ENCODE measurements at places on chromosomes 3 and 15. TPM values are rescaled to one million over a fixed set of nuclear protein-coding genes. Genes with fewer than 3 reads are reported as not detected.

FGD5 gene
- not detected for total RNA-seq

NTRK3 gene
- total RNA-seq: not detected

IL20RB gene
- total RNA-seq: 1.5 TPM

NR2E3 gene
- not detected for total RNA-seq

NT5DC2 gene
- 9.5 TPM for total RNA-seq

MESP2 gene
- total RNA-seq: 0.40 TPM

PTX3 gene
- total RNA-seq: not detected

SNTN gene
- total RNA-seq: not detected

CEMIP gene
- total RNA-seq: 0.51 TPM

RPUSD3 gene
- 55.7 TPM for total RNA-seq

CYP1A2 gene
- not detected for total RNA-seq

DNA sequence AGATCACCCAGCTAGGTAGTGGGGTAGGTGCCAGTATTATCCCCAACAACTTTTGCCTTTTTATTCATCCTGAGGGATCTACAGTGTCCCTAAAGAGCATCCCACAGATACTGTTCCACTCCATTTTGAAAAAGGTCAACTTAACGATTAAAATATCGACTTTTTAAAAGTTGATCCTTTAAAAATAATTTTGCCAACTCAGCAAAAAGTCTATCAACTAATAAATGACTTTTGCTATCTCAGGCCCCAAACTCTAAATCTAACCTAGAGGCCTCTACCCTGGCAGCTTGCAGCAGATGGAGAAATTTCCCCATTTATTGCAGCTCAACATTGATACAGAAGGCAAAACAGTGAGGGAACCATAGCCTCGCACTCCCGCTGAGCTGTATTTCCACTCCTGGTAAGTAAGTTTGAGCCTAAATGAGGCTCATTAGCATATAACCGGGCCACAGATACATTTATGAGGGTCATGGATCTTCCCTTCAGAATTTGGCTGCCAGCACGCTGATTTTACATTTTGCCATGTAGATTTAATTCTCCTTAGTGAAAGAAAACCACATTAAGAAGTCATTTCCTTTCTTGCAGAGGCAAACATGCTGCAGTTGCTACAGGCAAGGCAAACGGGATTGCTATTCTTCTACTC, 704.1 kb upstream of the CFAP20DC start:
- no peak for DNase-seq

- no peak for DNase-seq
These were observed 252.8 kb downstream of the CLSTN2 start for GRCh38 chr3:140187656-140188221.

- DNase-seq: no peak
These were observed 536 bp downstream of the SNAPC5 start for GRCh38 chr15:66496951-66497501.

- DNase-seq: no peak
These were observed 151.4 kb upstream of the BCL6 start for GRCh38 chr3:187896646-187897045.

DNA sequence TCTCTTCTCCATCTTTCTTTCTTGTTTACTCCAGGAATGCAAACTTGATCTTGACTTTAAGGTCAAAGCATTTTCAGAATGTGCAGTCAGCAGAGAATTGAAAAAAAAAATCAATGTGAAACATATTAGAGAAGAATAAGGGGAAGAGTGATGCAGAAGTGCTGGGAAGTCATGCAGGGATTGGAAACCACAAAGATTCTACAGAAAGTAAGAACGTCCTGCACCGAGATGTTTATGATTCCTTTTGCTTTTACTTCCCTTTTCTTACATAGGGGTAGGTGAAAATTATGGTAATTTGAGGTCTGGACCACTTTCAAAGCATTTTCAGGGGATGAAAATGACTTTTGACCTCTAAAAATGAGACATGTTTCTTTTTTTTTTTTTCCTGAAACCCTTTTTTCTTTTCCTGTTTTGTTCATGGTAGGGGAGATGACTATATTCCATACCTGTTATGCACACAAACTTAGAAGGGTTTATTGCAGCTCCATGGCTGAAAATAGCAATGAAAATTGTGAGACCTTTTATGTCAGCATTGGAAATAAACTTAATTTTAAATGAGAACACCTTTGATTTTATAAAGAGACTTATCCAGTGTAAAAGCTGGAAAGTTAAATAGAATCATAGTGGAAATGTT, 623.5 kb upstream of the TBL1XR1 start:
- DNase-seq: no peak

DNA sequence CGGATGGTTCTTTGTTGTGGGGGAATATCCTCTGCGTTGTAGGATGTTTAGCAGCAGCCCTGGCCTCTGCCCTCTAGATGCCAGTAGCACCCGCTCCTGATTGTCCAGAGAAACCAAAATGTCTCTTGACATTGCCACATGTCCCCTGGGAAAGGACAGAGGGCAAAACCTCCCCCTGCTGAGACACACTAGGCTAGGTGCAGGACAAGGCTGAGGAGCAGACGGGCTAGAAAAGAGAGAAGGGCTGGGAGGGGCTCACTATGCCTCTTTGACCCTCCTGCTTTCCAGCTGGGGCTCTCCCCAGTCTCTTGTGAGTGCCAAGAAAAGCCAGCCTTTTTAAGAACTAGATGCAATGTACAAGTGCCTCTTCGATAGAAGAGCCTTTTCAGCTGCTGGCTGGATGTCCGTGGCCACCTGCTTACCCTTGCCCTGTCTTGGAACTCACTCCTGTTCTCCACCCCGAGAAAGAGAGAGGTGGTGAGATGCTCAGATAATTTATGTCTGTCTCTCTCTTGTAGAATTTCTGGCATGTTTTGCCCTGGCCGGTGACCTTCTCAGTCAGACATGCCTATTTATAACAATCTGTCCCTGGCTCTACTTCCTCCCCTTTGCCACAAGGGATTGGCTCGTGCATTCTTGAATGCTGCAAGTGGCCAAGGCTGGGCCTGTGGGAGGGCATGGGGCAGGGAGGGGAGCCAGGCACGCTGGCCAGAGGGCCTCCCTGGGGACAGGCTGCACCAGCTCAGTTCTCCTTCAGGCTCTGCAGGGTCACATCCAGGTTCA, 142.6 kb downstream of the RPLP1 start:
- no peak for DNase-seq

DNA sequence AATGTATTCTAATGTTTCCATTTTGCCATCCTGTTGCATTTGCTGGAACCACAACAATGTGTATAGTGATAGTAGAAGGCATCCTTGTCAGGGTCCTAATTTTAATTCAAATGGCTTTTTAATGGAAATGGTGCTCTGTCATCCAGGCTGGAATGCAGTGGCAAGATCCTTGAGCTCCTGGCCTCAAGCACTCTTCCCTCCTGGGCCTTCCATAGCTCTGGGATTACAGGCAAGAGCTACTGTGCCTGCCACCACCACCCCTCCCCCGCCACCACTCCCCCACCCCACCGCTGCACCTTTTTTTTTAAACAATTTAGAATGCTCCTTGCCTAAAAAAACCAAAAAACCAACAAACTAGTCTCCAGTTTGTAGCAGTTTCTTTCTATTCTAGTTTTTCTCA, 15.2 kb upstream of the IQCF6 start:
- DNase-seq: no peak

GRCh38 chr3:152128356-152128755, 140.4 kb upstream of the MBNL1 start:
- no peak for DNase-seq

GRCh38 chr15:87537295-87537694, 719.2 kb downstream of the NTRK3 start:
- no peak for DNase-seq

DNA sequence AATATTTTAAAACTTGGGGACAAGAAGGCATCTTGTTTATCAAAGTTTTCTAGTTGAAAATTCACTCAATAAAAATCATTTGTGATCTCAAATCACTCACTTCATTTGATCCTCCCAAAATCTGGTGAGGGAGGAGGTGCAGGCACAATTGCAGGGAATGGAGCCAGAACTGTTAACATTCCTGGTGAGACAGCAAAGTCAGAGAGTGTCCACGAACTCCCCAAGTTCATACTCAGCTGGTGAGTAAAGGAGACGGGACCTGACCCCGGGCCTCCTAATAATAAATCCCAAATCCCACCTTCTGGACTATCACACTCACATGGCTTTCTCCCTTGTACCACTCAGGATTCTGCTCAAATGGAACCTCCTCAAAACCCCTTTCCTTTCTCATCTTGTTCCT, 252.3 kb upstream of the LRTM1 start:
- DNase-seq: no peak

DNA sequence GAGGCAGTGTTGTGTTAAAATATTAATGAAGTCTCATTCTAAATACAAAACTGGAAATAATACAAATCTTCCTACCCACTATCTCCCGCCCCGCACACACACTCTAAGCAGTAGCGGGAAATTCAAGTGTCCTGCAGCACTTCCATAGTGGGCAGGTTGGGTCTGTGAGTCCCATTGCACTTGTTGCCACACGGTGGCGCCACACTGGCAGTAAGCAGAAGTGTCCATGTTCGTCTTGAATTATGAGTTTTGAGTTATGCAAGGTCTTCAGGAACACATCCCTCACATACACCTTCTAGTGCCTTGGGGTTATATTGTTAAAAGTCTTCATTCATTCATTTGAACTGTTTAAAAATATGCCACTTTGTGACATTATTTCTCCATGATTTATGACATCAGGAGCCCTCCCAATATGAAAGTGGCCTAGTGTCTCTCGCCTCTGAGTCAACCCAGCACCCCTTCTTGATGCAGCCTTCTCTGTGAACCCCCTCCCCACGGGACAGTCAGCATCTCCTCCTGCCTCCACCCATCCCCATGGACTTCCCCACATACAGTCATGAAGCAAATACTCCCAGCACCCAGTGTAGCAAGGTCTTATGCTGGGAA, 17.6 kb upstream of the CCDC174 start:
- DNase-seq: no peak

- DNase-seq: no peak
These were observed 643.0 kb upstream of the GOLIM4 start for GRCh38 chr3:168738527-168739325.

- DNase-seq: no peak
These were observed 31.7 kb downstream of the SYNPR start for GRCh38 chr3:63309768-63310167.

DNA sequence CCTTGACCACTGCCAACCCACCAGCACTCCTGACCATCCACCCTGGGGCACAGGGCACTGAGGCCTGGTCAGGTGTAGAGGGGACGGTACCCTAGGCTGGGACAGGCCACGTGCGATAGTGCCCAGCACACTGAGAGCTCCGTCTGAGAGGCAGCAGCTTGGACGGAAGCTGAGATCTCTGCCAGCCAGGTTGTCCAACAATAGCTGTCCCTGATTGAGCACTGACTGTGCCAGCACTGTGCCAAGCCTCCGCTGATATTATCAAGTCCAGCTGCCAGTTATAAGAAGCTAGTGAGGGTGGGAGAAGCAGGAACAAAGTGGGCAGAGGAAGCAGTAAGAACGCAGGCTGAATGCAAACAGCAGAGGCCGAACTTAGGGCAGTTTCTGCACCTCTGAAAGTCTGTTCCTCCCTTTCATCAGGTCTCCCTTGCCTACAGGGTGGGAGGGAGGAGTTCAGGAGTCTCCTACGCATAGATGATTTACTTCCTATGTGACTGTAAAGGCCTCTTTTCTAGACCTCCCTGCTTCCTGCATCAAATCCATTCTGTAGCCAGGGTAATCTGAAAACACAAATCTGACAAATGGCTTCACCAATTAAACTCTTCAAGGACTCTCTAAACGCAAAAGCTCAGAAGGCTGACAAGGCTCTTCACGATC, 29.7 kb downstream of the MRPS11 start:
- no peak for DNase-seq

GRCh38 chr3:105862217-105862616, 6.6 kb downstream of the CBLB start:
- no peak for DNase-seq

DNA sequence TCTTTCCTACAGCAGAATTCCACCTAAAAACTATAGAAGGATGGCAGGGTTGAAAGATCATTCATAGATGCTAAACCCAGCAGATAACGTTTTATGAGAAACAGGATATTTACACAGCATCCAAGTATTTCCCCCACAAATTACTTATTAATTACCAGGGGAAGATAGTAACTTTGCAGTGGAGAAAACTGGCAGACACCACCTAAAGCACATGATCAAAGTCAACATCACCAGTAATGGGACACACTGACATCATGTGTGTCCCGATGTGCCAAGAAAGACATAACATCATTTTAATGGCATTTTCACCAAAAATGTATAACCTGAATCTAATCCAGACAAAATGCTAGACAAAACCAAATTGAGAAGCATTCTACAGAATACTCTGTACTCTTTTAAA, 220.4 kb upstream of the THBS1 start:
- DNase-seq: no peak

GRCh38 chr3:193788189-193788991, 195.4 kb downstream of the OPA1 start:
- peak; percentile 36 for DNase-seq

DNA sequence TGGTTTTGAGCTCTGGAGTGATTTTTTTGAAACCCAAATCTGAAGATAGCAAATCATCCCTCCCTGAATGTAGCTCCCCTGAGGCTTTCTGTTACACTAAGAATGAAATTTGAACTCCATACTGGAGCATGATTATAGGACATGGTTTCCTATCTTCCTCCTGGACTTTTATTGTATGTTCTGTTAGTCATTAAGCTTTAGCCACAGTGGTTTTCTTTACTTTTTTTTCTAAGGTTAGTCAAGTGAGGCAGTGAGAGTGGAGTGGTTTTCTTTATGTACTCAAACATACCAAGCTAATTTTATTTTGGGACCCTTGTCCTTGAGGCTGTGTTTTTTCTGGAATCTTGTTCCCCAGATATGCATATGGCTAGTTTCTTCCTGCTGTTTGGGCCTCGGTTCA, 55.2 kb upstream of the FRMD4B start:
- DNase-seq: no peak

DNA sequence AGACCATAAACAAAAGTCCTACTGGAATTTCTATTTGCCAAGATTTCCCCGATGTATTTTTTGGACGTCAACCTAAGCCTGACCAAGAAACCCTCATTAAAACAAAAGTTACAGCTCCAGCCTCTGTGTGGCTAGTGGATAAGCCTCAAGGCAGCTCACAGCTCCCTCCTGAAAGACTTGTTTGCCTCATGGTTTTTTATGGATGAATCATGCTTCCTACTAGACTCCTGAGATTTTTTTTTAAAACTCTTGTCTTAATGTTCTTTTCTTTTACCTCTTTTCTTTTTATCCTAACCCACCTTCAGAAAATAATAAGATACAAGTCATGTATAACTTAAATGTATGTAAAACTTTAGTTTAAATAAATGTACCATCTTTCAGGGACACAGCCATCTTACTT, 52.4 kb downstream of the SUCNR1 start:
- no peak for DNase-seq

Data from activated B cell treated with CpG ODN at 0.5 μM for 24 hours (primary cell).